NCI-H524 (cell line): ENCODE measurements at places on chromosomes 6 and 20.
A peak's percentile ranks its signal among the peaks of the same experiment; 100 is the strongest.

- DNase-seq, result no peak
These were observed 531.0 kb upstream of the AGPAT4 start for GRCh38 chr6:161804838-161805237.

DNA sequence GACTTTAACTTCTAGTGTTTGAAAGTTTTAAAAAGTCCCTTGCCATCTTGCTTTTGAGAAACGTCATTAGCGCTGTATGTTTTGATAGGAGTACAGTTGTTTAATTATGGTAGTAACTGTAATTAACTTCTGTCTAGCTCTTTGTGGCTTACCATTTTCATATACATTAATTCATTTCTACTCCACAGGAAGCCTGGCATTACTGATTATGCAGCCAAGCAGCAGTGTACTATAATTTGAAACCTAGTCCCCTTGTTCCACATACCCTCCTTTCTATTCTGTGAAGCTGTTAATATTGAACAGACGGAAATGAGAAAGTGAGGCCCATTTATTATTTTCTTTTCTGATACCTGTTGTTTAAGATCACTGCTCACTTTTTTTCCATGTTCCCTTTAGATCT, 235.4 kb downstream of the CDKAL1 start:
- DNase-seq, result no peak

- DNase-seq, result no peak
These were observed 60.1 kb downstream of the MTHFD1L start for GRCh38 chr6:150925590-150925928.

DNA sequence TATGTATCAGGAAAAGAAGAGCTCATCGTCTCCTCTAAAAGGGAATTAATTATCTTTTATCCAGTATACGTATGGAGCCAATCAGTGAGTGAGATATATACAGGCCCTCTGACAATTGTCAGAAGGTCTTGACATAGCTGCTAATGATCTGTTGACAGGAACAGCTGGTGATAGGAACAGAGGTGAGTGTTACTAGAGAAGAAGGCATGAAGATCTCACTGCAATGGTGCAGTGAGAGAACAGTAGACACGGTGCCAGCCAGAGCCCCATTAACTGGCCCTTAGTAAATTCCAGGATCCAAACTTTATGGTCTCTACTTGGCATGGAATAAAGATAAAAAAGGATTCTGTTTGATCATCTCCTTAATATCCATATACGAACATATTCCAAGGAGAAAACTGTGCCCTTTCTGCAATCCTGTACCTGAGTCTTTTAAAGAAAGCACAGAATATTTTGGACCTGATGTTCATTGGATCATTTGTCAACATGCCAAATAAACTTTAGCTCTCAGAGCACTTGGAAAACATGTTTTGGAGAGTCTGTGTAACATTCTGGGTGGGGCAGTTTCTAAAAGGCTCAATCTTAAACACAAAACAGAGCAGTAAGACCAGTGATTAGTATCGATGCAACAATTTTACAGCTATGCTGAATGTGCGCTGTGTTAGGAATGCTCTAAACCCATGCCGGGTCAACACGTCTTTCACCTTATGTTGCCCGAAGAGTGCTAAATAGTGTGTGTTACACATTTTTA, 135.8 kb upstream of the CITED2 start:
- no peak for DNase-seq

DNA sequence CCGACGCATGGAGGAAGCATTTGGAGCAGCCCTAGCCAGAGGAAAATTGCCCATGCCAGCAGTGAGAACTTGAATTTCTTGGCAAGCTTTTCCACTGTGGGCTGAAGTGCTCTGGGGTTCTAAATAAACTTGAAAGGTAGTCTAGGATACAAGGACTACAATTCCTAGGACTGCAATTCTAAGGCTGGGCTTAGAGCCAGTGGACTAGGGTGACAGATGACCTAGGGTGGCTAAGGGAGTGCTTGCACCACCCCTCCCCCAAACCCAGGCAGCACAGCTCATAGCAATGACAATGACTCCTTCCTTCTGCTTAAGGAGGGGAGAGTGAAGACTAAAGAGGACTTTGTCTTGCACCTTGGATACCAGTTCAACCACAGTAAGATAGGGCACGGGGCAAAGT, 122.3 kb downstream of the THBS2 start:
- DNase-seq, result no peak

DNA sequence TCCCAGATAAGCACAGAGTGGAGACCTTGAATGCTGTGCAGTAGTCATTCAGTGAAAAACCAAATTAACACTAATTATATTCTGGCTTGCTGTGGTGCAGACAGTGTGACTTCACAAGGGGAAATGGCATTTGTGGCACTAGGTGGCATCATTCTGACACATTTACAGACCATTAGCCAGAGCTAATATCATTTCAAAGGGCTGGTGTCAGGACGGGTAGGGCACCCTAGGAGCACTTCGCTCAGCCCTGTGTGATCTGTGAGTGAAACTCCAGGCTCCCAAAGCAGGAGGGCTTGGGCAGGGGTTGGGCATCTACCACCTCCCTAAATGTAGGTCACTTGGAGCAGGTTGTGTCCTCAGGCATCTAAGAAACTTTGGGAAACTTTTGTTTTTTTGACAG, 555.8 kb downstream of the PKHD1 start:
- no peak for DNase-seq

DNA sequence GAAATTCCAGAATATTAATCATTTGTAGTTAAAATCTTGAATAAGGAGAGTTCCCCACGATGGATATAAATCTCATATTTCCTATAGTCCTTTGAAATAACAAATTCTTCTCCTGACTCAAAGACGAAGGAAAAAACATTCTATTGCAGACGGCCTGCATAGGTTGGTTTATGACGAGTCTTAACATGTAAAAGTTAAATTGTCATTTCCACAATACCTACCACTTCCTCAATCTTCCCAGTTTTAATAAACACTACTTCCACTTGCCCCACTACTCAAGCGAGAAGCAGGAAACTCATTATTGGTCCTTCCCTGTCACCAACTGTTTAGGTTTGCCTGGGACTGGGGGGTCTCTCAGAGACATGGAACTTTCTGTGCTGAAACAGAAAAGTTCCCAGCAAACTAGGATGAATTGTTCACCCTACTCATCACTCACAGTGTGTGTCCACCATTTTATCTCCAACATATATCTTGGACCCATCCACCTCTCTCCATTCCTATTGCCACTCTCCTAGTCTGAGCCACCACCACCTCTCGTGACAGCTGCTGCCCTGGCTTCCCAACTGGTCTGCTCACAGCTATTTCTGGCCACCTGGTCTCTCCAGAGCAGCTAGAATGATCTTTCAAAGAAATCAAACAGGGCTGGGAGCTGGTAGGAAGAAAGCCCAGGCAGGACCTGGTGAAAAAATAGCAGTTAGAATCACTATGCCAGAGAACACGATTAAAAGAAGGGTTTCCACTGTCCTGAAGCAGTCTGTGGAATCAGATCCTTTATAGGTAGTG, 15.1 kb upstream of the ZSCAN9 start:
- peak; percentile 13 for DNase-seq

DNA sequence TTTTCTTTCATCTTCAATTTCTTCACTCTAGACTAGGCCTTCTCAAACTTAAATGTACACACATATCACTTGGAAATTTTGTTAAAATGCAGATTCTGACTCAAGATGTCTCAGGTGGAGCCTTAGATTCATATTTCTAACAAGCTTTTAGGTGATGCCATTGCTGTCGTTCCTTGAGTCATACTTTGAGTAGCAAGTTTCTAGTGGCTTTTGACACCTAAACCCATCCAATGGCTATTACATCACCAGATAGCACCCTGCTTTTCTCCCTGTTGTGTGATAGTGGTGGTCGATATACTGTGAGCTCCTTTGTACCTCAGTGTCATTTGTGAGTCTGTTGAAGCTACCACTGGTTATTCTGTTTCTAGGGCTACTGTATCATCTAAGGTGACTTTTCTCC, 34.8 kb upstream of the BAG2 start:
- DNase-seq, result no peak

GRCh38 chr6:44327096-44327495, 13.9 kb upstream of the AARS2 start:
- DNase-seq, result no peak

- no peak for DNase-seq
These were observed 420.9 kb downstream of the PRKN start for GRCh38 chr6:162306616-162307015.

DNA sequence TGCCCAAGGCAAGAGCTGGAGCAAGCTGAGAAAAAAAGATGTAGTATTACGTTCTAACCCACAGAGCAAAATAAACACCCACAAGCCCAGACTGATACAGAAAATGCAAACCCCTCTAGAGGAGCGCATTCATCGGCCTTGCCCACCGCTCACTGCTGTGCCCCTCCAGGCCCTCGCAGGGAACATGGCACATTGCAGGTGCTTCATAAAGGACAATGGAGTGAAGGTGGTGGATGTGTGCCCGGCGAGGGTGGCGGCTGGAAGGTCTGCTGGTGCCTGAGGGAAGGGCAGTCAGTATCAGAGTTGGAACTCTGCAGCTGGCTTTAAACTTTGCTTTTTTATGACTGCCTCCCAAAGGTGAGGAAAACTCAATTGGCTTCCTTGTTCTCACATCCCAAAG, 18.5 kb upstream of the IRF4 start:
- DNase-seq, result no peak

GRCh38 chr6:33316603-33317418, 733 bp downstream of the ZBTB22 start:
- DNase-seq, result no peak

DNA sequence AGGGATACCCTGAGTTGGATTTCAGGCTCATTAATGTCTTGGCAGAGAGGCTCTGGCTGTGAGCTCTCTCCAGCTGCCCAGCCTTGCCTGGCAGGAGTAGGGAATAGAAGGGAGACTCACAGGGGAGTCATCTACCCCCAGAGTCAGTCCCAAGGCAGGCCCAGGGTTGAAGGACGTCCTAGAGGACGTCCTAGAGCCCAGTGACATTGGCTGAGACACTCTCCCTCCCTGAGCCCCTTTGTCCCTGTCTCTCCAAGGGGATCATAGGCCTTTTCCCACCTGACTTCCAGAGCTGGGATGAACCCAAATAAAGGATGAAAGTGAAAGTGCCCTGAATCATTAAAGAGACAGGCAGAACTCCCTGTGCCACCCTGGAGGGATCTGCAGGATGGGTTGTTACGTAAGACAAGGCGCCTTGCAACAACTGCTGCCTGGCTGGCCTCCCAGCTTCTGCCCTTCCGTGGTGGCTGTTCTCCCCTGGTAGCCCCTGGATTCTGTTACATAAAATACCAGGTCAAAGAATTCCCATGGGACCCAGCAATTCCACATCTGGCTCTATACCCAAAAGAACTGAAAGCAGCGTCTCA, 53.6 kb upstream of the SIRPA start:
- DNase-seq, result no peak

- DNase-seq, result no peak
These were observed 737.8 kb upstream of the NRSN1 start for GRCh38 chr6:23388086-23388783.

DNA sequence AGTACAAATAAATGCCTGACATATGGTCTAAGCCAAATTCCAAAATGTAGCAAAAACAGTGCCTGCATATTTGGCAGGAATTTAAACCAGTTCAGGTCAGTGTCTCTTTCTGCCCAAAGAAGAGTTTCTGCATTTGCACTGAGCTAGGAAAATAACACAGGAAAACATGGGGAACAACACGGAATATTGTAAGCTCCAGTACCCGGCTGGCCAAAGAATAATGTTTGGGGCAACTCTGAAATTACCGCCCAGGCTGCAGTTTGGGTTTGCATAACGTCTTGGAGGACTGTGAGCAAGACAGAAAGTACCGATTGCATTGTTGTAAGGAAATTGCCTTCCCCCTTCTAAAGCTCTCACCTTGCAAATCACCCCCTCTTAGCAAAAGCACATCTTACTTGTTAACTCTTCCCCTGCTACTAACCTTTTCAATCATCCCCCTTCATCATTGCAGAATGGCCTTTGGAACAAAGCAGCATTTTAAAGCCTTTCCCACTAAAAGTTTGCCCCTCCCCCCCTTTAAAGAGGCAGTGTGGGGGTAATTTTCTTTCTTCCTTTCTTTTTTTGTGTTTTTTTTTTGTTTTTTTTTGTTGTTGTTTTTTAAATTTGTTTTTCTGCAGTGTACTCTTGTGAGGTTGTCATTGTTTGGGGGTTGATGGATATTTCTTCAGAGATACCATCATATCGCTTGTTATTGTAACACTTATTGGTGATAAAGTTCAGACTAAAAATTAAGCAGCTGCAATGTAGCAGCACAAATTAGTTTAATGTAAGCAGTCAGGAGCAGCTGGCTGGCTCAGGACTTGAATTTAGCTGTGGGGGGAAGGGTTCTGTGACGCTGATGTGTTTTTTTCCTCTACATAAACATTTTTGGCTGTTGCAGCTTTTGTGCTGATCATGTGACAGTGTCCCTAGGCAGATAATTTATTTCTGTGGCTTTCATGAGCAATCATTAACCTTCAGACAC, 100.0 kb upstream of the CITED2 start:
- DNase-seq, result peak; percentile 65

- DNase-seq, result no peak
These were observed 230.6 kb upstream of the SUPT3H start for GRCh38 chr6:45608252-45608913.

GRCh38 chr6:151998784-151999183, 191.3 kb downstream of the ESR1 start:
- no peak for DNase-seq

DNA sequence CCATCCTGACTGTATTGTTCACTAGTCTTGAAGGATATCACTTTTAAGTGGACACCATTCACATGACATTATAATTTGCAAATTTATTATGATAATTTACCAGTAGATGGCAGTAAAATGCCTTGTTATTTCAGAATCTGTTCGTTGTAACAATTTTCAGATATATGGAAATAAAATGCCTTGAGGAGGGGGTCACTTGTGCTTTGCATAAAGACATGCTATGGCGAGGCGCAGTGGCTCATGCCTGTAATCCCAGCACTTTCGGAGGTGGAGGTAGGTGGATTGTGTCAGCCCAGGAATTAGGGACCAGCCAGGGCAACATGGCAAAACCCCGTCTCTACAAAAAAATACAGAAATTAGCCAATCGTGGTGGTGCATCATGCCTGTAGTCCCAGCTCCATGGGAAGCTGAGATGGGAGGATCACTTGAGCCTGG, 9.0 kb upstream of the NCOA6 start:
- peak; percentile 83 for DNase-seq

- DNase-seq, result peak; percentile 68
These were observed 45.8 kb downstream of the FOXP4 start for GRCh38 chr6:41591859-41592502.

DNA sequence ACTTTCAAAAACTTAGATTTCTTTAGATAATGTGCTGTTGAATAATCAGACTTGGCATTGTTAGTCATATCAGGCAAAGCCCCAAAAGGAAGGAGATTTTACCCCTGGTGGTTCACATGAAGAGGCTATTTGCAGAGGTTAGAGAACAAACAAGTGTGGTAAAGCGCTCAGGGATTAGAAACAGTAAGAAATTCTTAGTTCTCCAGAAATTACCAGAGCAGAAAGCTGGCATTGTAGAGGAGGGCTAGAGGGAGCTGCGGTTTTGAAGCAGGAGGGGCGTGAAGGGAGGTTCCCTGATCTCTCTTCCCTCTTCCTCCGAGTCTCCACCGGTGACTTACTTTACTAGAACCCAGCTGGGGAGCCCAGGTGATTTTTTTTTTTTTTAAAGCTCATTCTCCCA, 10.2 kb downstream of the MYO6 start:
- no peak for DNase-seq

GRCh38 chr6:165091121-165091785, 218.2 kb downstream of the C6orf118 start:
- DNase-seq, result no peak
